ENCODE measurements at places on chromosomes 4 and X.

GRCh38 chr4:172857026-172857425 is 311.6 kb upstream of the GALNT7 start:
- DNase-seq, result no peak

GRCh38 chrX:153646620-153647373 is at the start of gene DUSP9:
TSS of gene DUSP9 (plus strand) at chrX:153647203. CDS start at chrX:153647954, 751 bp downstream.
- DNase-seq, result no peak

DNA sequence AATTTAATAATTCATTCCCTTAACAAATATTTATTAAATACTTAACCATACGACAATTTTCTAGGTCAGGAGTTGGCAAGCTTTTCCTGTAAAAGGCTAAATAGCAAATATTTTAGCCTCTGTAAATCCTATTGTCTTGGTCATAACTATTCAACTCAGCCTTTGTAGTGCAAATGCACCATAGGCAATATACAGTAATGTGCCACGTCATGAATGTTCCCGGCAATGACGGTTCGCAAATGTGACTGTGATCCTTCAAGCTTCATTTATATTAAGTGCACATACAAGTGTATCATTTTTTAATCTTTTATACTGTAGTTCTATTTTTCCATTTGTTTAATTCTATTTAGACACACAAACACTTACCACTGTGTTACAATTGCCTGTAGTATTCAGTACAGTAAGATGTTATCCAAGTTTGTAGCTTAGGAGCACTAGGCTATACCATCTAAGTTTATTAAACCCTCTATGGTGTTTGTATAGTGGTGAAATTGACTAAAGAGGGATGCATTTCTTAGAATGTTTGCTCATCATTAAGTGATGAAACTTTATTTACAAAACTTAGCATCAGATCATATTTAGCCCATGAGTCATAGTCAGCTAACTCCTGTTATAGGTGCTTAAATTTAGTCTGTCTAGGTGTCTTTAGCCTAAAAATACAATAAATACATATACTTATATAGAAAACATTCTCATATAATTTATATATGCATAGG is 553.6 kb downstream of the STPG2 start:
- DNase-seq, result no peak

GRCh38 chr4:140738139-140738538 is 18.0 kb downstream of the TBC1D9 start:
- no peak for DNase-seq

DNA sequence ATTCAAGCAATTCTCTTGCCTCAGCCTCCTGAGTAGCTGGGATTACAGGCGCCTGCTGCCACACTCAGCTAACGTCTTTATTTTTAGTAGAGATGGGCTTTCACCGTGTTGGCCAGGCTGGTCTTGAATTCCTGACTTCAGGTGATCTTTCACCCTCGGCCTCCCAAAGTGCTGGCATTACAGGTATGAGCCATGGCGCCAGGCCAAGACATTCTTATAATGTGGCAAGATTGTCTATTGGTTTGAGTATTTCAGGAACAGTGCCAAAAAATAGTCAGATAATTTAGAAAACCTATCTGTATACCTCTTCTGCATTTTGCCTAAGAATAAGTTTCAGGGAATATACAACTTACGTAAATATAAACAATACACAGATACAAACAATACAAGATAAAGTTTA is 136.8 kb downstream of the TMA16 start:
- no peak for DNase-seq

- DNase-seq, result no peak
Observed at GRCh38 chr4:45385306-45385705, 659.0 kb upstream of the GNPDA2 start.

- DNase-seq, result no peak
Observed at GRCh38 chr4:145446184-145446583, 35.5 kb upstream of the SMAD1 start.

DNA sequence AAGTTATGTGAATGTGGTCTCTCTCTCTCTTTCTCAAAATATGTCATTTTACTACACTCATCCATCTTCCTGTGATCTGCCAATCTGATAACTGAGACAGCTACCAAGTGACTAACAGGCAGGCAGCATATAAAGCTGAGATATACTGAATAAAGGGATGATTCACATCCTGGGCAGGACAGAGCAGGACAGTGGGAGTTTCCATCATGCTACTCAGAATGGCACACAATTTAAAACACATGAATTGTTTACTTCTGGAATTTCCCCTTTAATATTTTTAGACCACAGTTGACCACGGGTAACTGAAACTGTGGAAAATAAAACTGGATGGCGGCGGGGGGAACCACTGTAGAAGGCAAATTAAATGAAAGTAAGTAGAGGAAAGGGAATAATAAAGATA is 58.6 kb upstream of the DCTD start:
- no peak for DNase-seq

- DNase-seq, result no peak
Observed at GRCh38 chr4:95363559-95363925, 185.2 kb downstream of the UNC5C start.

- no peak for DNase-seq
Observed at GRCh38 chr4:2949782-2950125, 13.5 kb downstream of the NOP14 start.

- DNase-seq, result no peak
Observed at GRCh38 chrX:55290963-55291362, 26.2 kb upstream of the PAGE3 start.

DNA sequence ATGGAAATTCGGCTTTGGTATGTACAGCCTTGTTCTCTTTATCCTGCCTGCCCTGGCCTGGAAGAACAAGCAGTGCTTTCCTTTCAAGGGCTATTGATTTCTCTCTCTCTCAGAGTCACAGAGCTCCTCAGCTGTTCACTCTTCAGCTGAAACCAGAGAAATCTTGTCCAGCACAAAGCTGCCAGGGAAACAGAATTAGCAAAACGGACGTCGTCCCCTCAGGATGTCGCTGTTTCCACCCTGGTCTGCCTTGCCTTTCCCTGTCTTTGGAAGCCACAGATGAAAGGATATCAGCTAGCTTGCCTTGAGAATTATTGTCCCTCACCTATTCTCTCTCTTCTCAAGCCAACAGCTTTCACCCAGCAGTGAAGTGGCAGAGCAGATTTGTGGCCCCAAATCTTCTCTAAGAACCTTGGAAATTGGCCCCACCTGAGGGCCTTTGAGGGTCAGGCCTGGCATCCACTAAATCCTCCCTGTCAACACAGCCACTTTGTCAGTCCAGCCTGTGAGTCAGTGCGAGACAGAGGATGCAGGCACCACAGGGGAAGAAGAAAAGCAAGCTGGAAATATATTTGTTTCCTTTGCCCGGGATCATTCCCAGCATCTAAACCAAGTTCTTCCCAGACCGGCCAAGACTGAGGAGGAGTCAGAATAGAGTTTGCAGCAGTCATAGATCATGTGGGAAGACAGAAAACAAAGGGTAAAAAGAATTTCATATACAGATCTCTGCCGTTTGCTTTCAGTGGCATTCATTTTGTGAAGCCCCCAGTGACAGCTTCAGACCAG is 63.8 kb upstream of the MTM1 start:
- peak; percentile 15 for DNase-seq

GRCh38 chr4:16192631-16193518 is 33.4 kb downstream of the TAPT1 start:
- DNase-seq, result no peak

GRCh38 chrX:27307546-27307945 is 155.6 kb downstream of the PPP4R3C start:
- DNase-seq, result no peak

GRCh38 chr4:135365065-135365464 is 1163.5 kb upstream of the PABPC4L start:
- DNase-seq, result no peak

GRCh38 chr4:108830509-108831244 is 67.8 kb upstream of the ETNPPL start:
- DNase-seq, result peak; percentile 26

DNA sequence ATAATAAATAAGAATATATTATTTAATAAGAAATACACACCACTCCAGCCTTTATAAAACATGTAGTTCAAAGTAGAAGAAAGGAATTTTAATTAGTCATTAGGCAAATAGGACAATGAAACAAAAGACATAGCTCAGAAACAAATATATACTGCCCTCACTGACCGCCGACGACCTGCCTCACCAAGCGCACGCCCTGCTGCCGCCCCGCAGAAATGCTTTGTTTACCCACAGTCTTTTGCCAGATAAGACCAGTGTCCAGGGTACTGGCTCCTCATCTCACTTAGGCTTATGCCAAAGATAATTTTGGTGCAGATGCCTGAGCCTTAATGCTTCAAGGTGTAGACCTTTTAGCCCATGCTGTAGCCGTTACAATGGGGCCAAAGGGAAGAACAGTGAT is 199.5 kb downstream of the HHIP start:
- no peak for DNase-seq

DNA sequence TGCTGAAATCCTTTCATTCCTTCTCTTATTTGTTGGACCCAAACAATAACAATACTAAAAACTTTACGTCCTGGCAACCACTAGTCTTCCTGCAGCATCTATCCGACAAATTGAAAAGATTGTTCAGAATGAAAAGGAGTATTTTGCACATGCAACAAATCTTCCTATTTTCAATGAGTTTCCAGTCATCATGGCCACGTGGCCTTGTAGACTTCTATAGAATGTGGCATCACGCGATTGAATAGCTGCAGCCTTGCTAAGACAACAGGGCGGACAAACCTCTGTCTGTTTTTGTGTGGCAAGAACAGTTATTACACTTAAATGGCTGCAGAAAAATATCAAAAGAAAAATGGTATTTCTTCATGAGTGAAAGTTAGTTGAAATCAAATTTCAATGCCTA is 297.9 kb upstream of the LCORL start:
- DNase-seq, result no peak

- no peak for DNase-seq
Observed at GRCh38 chr4:2333356-2333841, 71.5 kb upstream of the MXD4 start.

DNA sequence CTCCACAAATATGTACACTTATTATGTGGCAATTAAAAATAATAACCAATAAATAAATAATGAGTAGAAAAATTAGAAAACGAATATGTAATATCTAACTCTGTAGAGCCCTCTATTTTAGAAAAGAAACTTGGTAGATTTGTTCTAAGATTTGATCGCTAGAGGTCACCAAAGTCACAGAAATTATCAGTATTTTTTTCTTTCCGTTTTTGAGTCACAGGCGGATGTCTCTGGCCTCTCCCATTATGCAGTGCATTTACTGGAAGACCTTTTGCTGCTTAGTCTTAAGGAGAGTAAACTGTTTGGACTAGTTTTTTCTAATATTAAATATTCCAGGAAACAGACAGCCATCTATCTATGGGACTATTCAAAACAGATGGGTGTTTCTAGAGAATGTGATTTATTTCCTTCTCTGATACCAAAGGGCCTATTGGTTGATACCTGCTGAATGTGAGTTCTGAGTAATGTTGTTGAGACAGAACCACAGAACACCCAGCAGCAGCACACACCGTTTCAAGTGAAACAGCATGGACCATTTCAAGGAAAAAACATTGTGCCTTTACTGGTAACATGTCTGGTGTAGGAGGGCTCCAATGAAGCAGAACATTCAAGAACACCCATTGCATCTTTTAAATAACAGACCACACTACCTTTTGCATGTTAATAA is 34.0 kb upstream of the GYPA start:
- peak; percentile 47 for DNase-seq

GRCh38 chr4:184575306-184575705 is 73.9 kb downstream of the CASP3 start:
- DNase-seq, result no peak

DNA sequence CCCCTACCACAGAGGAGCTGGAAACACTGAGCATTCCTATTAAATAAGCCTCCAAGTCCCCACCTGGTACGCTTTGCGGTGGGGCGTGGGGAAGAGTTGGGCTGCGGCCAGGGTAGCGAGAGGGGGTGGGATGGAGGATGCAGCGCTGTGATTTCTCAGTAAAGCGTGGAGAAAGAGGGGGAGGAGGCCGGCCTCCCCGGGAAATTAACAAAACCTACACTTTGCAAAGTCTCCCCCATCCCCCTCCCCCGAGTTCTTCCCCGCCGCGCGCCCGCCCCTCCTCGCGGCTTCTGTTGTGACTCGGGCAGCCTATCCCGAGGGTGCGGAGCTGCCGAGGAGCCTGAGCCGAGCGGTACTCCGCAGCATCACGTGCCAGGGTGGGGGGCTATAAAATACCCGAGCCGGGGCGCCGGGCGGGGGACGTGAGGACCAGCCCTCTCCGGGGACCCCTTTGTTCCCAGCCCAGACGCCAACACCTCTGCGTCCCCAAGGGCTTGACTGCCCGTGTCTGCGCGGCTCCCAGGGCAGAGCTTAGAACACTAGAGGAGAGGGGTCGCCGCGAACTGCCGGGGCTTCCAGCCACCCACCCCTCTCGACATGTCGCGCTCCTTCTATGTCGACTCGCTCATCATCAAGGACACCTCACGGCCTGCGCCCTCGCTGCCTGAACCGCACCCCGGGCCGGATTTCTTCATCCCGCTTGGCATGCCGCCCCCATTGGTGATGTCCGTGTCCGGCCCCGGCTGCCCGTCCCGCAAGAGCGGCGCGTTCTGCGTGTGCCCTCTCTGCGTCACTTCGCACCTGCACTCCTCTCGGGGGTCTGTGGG is at the start of gene GSX2:
TSS of gene GSX2 (plus strand) at position 416 of the 827 bp plus-strand sequence. CDS start at position 598, 182 bp downstream.
- DNase-seq, result no peak

- DNase-seq, result no peak
Observed at GRCh38 chr4:2767046-2767704, 11.0 kb upstream of the TNIP2 start.

GRCh38 chr4:1075809-1076699 is 37.3 kb downstream of the RNF212 start:
- no peak for DNase-seq

- no peak for DNase-seq
Observed at GRCh38 chr4:123526511-123526910, 129.9 kb downstream of the SPRY1 start.

GRCh38 chr4:7006411-7006810 is 36.8 kb upstream of the TADA2B start:
- no peak for DNase-seq

DNA sequence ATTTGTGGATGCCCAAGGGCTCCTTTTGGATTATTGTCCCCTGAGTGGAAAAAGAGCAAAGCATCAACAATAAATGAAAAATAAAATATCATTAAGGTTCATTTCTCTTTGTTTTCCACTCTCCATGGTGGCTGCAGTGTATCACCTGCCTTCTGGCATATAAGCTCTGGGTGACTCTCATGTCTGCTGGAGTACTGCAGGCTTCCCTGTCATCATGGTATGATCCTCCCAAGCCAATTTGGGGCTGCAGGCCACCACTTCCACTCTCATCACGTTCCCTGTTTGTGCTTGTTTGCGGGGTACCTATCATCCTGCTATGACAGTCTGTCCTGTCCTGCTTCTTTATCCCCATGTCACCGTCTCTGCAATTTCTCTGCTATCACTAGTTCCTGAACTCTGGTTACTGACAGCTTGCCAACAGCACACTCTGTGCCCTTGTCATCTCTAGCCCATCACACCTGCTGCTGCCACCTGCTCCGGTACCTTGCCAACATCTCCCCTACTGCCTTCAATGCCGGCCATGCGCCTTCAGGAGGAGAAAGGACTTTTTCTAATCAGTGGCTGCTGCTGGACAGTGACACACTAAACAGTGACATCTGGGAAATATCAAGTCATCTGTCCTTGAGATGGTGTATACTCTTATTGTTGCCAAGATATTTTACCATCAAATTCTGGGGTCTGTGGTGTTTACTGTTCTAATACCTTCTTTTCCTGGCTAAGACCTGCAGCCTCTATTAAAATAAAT is 23.0 kb upstream of the FGF5 start:
- no peak for DNase-seq

GRCh38 chrX:118525174-118525730 is 29.6 kb downstream of the DOCK11 start:
- no peak for DNase-seq
